ENCODE measurements at places on chromosomes 16 and 17.

- DNase-seq: no peak
Observed at GRCh38 chr17:21278450-21279197, 5.9 kb upstream of the MAP2K3 start.

GRCh38 chr16:23387666-23388065 lies 65.3 kb downstream of the COG7 start:
- no peak for DNase-seq

DNA sequence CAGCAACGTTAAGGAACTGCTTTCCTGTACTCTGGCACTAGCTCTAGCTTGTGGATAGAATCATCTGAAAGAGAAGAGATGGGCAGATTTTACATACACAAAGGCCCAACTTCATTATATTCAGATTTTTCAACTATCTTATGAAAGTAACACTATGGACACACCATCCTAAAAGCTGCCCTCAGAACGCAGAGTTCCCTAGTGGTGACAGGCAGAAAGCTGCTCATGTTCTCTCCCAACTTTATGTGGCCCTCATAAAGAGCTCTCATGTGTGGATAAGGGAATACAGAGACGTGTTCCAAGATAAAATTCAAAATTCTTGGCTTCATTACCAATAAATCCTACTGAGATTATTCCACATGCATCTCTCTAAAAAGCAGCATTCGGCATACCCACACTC lies 1.5 kb downstream of the CFAP20 start:
- no peak for DNase-seq

GRCh38 chr17:51434434-51435170 lies 174.3 kb downstream of the UTP18 start:
- DNase-seq: no peak

GRCh38 chr16:53766304-53767016 lies 62.5 kb downstream of the FTO start:
- no peak for DNase-seq

DNA sequence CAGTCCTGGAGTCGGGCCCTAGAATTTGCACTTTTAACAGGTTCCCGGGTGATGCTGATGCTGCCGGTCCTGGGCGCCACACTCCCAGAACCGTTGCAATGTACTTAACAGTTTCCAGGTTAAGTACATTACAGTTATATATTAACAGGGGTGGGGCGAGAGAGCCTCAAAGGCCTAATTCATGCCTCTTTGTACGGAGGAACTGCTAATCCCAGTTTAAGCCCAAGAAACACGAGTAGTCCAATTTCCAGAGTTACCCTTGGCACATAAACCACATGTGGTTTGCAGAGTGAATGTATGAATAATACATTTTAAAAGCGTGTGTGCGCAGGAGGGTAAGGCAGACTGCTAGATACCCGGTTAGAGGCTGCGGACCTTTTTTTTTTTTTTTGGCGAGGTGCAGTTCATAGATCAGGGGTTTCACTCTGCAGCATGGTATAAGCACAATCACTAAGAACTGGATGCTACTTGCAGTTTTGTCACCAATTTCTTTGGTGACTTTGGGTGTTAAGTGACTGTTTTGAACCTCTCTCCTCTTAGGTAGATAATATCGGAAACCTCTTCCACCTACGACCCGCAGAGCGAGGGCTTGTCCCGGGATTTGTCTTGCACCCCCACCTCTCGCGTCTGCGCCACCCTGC lies 713 bp downstream of the COX11 start:
- DNase-seq: no peak

DNA sequence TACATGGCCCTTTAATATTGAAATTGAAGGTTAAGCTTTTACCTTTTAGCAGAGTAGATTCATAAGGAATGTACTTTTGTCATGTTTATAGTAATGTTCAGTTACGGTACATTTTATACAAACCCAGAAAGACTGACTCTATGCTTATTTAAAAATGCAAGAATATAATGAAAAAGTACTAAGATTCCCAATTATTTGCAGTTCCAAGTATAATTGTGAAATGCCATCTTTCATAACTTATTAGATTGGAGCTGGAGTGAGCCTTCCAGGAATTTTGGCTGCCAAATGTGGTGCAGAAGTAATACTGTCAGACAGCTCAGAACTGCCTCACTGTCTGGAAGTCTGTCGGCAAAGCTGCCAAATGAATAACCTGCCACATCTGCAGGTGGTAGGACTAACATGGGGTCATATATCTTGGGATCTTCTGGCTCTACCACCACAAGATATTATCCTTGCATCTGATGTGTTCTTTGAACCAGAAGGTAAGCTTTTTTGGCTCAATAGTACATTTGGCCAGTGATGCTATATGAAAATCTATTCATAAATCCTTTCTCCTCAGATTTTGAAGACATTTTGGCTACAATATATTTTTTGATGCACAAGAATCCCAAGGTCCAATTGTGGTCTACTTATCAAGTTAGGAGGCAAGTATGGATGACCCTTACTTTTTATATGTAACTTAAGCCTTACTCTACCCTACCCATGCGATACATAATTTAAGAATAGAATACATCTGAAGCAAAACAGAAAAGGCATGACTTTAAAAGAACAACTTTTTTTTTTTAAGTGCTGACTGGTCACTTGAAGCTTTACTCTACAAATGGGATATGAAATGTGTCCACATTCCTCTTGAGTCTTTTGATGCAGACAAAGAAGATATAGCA lies 4.2 kb downstream of the SRSF2 start:
- DNase-seq: no peak

DNA sequence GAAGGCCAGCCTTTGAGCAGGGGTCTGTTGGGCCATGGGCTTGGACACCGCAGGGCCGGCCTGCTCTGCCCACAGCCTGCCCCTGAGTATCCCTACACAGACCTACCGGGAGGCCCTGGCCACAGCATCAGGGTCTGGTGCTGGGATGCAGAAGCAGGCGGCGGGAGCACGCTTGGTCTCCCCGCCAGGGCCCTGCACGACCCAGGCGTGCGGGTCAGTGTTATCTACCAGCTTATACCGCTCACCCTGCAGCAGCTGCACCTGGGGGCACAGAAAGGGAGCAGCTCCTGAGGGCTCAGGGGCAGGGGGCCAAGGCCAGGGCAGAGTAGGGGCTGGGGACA lies 8.8 kb downstream of the EVPL start:
- DNase-seq: no peak

- DNase-seq: no peak
Observed at GRCh38 chr16:56325956-56326355, 99.4 kb downstream of the AMFR start.

DNA sequence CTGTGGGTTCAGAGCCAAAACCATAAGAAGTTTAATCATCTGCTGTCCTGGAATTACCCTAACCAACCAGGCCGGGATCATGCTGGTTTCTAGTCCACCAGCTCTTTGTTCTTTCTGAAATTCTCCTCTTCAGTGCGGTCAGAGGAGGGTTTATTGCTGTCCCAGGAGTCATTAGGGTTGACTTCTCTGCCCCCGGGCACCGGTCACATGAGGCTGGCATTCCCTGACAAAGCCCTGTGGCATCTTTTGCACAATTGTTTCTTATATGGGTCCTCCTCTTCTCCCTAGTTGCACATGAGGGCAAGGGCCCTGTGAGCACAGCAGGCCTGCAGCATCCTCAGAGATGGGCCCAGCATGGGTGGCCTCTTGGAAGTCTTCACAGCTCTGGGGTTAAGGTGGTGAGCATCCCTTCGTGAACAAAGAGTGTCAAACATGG lies 243.9 kb downstream of the IRF8 start:
- DNase-seq: no peak

GRCh38 chr16:78648517-78648916 lies 549.1 kb downstream of the WWOX start:
- no peak for DNase-seq

GRCh38 chr16:86064431-86065250 lies 165.7 kb downstream of the IRF8 start:
- no peak for DNase-seq

- no peak for DNase-seq
Observed at GRCh38 chr17:44977065-44977464, 9.0 kb upstream of the C1QL1 start.

DNA sequence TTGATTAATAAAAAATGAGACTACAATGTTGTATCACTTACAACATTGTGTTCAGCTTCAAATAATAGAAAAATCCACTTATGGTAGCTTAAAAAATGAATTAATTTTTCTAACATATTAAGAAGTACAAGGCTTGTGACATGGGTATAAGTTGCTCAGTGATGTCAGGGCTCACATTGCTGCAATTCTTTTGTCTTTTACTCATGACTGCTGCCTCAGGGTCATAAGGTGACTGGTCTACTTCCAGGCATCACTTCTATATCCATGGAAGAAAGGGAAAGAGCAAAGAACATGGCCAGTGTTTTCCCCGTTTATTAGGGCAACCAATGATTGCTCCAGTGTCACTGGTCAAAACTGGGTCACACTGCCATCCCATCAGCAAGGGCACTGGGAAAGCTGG lies 295.3 kb downstream of the MAP2K4 start:
- DNase-seq: no peak

GRCh38 chr17:63381101-63381729 lies 64.9 kb downstream of the CYB561 start:
- no peak for DNase-seq

DNA sequence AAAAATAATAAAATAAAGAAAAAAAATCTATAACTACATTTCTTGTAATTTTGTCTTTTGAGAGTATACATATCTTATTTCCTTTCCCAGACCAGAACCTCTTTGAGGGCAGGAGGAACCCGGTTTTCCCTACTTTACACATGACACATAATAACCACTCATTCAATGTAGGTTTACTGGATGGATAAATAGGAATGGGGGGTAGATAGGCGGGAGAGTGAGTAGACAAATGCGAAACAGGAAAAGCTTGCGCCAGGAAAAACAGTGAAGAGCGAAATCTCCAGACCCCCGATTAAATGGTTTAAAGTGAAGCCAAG lies 515 bp upstream of the GOSR2 start:
- no peak for DNase-seq

DNA sequence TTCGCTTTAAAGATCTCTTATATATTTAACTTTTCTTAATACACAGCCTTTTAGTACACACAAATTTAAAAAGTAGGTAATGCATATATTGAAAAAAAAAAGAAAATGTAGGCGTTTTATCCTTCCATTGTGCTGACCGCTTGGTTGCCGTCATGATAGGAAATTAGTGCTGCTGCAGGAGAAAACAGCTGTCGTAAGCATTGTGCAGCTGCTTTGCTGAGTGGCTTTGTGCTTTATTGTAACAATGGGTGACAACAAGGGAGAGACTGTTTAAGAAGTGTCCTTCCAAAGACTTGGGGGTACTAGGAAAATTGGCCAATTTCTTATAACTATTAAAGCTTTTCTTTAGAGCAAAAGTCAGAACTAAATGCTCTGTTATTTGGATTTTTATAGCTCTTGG lies 5.0 kb downstream of the HERPUD1 start:
- DNase-seq: no peak

- DNase-seq: no peak
Observed at GRCh38 chr17:10614536-10615155, 42.5 kb downstream of the MYH3 start.

DNA sequence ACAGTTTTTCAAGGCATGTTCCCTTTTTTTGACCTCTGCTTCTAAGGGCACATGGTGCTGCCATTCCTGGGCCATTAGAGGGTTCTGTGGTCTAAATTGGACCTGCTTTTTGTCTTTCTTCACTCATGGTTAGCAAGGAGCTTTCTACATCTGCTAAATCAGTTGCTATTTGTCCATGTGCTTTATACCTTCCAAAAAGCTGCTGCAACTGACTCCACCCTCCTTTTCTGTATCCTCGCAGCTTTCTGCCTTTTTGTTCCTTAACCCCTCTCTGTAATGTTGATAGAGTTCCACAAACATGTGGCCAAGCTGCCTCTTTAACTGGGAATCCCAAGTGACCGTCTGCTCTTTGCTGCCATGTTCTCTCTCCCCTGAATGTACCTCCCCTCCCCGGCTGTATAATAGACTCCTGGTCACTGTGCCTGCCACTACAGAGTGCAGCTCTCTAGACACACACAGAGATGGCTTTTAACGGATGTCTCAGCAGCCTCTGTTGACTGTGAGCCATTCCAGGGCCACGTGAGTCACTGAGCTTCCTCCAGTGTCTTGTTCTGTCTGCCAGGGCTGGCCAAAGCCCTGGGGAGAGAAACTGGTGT lies 57.4 kb upstream of the TEKT3 start:
- no peak for DNase-seq

GRCh38 chr17:41613277-41614082 lies 913 bp upstream of the KRT16 start:
- no peak for DNase-seq

DNA sequence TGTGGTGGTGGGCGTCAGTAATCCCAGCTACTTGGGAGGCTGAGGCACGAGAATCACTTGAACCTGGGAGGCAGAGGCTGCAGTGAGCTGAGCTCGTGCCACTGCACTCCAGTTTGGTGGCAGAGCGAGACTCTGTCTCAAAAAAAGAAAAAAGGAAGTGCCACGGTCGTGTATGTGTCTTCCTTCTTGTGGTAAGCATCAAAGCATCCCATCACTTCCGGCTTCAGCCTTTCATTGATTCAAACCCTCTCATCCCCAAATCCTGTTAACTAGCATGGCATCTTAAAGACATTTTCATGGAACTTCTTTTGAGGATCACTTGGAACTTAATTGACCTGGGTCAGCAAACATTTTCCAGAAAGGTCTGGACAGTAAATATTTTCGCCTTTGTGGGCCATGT lies 126.2 kb downstream of the CPPED1 start:
- DNase-seq: no peak

- DNase-seq: no peak
Observed at GRCh38 chr17:8048236-8048635, 9.4 kb downstream of the ALOX15B start.

DNA sequence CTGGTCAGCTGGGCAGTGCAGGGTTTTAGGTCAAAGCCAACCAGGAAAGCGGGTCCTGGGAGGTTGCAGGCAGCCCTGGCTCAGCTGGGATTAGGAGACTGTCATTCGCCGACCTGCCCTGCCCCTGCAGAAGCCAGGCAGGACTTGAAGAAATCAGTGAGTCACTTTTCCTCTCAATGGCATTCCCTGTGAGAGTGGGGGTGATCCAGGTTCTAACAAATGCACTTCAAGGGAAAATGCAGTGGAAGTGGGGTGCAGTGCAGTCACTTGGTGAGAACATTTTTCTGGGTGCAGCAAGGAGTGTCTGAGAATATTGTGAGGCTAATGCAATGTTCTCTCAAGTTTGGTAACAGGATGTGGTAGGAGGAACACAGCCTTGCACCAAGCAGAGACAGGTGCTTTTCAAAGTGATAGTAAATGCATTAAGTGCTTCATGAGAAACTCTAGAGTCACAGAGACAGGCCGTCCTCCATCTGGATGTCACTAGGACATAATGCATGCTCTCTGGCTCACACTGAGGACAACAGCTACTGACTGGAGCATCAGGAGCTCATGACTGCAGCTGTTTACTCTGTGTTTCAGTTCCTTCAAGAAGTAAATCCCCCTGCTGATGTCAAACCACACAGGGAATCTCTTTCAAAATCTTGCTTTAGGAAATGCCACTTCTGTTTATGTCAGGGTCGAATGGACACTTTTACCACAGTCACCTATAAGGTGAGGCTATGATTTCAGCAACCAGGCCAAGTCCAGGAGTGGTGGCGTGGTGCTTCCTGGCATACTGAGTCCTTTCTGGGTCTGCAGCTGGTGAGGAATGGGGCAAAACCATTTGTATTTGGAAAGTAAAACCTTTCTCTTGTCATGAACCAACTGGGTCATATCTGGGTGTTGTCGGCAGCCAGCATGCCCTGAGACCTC lies 16.7 kb downstream of the CDK5R1 start:
- DNase-seq: no peak

- DNase-seq: no peak
Observed at GRCh38 chr17:8016632-8017424, 14.4 kb downstream of the GUCY2D start.
